ENCODE measurements at places on chromosomes 7 and 10.

- no peak for DNase-seq
Measured at GRCh38 chr10:34817054-34817453, 2.0 kb upstream of the PARD3 start.

DNA sequence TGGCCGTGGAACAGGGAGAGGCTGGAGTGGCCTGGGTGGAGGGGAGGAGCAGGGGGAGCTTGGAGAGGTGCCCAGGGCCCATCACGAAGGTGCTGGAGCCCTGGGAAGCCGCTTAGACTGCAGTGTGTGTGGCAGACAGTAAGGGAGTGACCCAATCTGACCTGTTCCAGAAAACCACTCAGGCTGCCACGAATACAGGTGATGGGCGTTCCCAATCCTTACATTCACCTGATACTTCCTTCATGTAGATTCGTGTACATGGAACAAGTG lies 161.7 kb downstream of the SVIL start:
- DNase-seq = no peak

- DNase-seq = no peak
Measured at GRCh38 chr10:5654218-5654755, 12.1 kb downstream of the ASB13 start.

- no peak for DNase-seq
Measured at GRCh38 chr7:21542891-21543527, at the start of gene DNAH11. DNAH11 (plus strand) TSS chr7:21543039; CDS start chr7:21543246, 207 bp downstream.

- DNase-seq = no peak
Measured at GRCh38 chr7:133121175-133121844, 39.4 kb upstream of the CHCHD3 start.

DNA sequence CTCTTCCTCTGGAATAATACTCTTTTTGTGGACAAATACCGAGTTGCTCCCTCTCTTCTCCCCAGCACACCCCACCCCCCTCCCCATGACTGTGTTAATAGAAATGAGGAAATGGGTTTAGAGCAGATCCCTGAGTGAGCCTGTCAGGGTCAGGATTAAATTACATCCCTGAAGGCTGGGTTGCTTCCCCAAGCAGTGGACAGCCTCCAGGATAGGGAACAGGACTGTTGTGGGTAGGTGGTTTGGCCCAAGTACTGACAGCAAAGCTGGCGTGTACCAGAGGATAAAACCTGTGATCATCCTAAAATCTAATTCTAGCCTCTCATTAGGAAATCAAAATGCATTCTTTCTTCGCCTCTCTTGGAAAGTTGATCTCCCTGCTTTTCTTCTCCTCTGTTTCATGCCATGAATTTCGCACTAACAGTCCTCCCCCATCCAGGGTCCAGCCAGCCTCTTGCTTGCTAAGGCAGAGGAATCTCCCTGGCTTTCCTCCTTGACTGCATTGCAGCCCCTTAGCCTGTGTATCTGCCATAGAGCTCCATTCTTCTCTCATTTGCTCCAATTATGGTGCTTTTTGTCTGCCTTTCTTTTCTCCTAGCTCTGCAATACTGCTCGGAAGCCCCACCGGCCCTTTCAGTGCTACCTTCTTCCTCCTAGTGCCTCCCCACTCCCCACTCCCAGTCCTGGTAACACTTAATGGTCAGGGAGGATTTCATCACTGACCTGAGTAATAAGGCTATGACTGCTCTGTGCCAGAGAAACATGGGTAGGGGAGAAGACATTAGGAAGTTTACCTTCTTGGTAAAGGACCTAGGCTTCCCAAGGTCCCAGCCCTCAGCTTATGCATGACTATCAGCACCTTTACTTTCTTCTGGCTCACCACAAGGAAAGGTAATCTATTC lies 8.4 kb downstream of the LRRC4 start:
- DNase-seq = no peak

DNA sequence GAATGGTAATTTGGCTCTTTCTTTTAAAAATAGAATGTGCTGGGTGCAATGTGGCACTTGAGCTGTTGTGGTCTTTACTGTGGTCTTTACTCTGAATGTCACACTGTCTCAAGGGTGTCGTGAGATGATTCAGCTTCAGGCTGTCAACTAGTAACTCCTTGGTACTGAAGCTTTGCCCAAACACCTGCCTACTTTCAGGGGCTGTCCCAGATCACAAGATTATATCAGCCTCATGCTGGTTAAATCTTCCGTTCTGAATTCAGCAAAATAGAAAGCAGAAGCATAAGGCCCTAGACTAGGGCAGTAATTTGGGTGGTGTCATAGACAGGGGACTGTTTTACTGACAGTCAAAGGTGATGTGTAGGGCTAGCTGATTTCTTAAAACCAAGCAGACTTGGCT lies 110.9 kb downstream of the BAMBI start:
- no peak for DNase-seq

- DNase-seq = no peak
Measured at GRCh38 chr7:28739128-28739527, 219.0 kb downstream of the TRIL start.

DNA sequence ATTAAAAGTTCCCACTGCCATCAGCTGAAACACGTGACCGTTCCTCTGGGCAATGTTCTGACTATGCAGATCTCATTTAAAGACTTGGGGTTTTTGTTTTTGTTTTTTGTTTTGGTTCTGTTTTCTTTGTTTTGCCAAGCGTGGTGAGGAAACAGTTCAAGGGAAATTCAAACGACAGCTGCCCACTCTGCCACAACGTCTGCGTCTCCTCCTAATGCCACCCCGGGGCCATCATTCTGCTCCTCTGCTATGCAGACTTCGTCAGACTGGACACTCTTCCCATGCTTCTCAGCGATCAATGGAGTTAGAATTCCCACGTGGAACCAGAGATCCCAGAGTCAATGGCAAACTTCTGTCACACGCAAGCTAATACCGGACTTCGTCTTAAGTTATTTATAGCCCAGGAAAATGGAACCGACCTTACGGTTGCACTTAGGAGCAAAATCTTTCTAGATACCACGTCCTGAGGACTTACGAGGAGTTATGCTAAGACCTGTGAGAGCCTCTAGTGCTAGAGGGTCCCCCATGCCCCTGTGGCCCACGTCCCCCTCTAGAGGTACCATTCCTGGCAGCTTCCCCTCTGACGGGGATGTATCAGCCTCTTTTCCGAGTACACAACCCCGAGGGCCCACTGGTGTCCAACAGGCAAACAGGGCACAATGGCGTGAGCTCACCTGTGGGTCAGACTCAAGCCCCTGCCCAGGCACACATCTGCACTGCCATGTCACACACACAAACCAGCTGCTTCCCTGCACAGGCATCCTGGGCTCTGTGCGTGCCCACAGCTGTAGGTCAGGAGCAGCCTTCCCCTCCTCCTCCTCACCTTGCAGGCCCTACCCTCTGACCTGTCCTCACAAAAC lies 24.4 kb downstream of the EBF3 start:
- DNase-seq = no peak

GRCh38 chr10:85319826-85320225 lies 991.4 kb downstream of the CCSER2 start:
- DNase-seq = no peak

- DNase-seq = no peak
Measured at GRCh38 chr7:39128287-39128843, 150.7 kb downstream of the POU6F2 start.

- no peak for DNase-seq
Measured at GRCh38 chr7:117186218-117187010, 136.4 kb downstream of the WNT2 start.

- DNase-seq = no peak
Measured at GRCh38 chr7:113370910-113371309, 252.6 kb upstream of the SMIM30 start.

- DNase-seq = no peak
Measured at GRCh38 chr10:510415-510881, 179.0 kb downstream of the DIP2C start.

Measured in CD4-positive, alpha-beta T cell treated with Interleukin-15 for 1 hour (primary cell).